ENCODE measurements at places on chromosomes 13 and 19.

- DNase-seq: no peak
These were observed 11.4 kb upstream of the TCF3 start for GRCh38 chr19:1663852-1664251.

- DNase-seq: no peak
These were observed 216.4 kb downstream of the PCDH9 start for GRCh38 chr13:67013709-67014108.

GRCh38 chr13:84417416-84417815 is 535.1 kb upstream of the SLITRK1 start:
- DNase-seq: no peak

- DNase-seq: no peak
These were observed 3.5 kb downstream of the KCNA7 start for GRCh38 chr19:49069026-49069425.

- no peak for DNase-seq
These were observed 4.8 kb downstream of the PGLYRP1 start for GRCh38 chr19:46017874-46018675.

- no peak for DNase-seq
These were observed at the start of gene CKM for GRCh38 chr19:45322744-45323281. Gene CKM (minus strand): TSS chr19:45322875. CDS start chr19:45319713, 3,162 bp downstream.

DNA sequence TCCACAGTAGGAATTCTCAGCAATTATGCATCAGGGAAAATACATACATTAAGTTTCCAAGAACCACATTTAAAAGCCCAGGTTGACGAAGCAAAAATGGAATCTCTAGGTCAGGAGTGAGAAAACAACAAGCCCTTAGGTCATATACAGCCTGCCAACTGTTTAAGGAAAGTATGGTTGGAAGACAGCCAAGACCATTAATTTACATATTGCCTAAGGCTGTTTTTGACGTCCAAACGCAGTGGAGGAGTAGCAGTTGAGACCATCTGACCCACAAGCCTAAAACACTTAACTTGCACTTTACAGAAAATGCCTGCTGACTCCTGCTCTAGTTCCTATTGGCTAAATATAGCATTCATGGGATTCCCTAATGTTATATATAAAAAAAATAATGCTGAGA is 299.0 kb downstream of the ITGBL1 start:
- DNase-seq: no peak

DNA sequence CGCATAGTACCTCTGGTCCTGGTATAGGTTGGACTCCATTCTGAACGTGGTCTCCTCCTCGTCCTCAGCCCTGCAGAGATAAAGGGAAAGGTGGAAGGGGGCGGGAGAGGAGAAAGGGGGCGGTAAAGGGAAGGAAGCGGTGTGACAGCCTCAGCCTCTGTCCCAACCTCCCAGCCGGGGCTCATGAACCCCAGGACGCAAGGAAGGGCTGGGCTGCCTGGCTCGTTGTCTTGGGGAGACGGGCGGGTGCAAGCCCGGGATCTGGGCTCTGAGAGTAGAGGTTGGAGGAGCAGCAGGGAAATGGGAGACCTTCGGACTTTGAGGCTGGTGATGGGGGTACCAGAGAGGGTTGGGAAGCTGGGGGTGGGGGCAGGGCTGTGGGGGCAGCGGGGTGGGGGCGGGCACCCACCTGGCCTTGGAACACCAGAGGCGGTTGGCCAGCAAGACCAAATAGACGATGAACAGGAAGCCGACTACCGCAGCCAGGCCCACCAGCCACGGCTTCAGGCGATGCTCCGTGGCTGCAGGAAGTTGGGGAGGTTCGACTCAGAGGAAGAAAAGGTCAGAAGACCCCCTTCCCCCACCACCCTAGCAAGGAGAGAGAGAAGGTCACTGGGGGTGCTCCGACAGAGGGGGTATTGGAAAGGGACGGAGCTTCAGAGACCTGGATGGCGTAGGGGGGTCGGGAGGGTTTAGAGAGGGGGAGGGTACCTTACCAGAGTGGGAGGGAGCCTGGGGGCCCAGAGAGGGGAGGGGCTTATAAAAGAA is 1.7 kb downstream of the SMIM24 start:
- DNase-seq: no peak

DNA sequence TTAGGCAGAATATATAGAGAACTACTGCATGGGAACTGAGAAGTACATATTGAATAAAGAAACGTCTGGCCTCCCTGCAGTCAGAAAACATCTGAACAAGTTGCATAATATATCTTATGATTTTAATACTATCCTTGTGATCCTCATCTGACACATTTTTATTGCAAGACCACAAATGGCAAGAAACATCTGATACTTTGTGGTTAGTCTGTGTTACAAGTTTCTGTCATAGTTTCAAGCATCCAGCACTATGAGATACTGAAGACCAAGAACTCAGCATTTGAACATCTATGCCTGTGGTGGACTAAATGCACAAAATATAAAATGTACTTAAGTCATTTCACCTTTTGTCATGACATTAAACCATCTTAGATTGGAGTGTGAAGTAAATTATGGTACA is 1175.8 kb upstream of the MIR17HG start:
- no peak for DNase-seq

GRCh38 chr19:39324242-39324842 is 3.7 kb upstream of the LRFN1 start:
- DNase-seq: no peak

- DNase-seq: no peak
These were observed 68.3 kb downstream of the CEBPG start for GRCh38 chr19:33441828-33442227.

GRCh38 chr13:105327581-105328126 is 1207.8 kb downstream of the EFNB2 start:
- DNase-seq: no peak

GRCh38 chr13:79297128-79297527 is 108.9 kb downstream of the RBM26 start:
- no peak for DNase-seq

GRCh38 chr19:1113030-1113985 is 9.5 kb downstream of the GPX4 start:
- peak; percentile 68 for DNase-seq

GRCh38 chr19:28640506-28640905 is 572.4 kb downstream of the UQCRFS1 start:
- no peak for DNase-seq

DNA sequence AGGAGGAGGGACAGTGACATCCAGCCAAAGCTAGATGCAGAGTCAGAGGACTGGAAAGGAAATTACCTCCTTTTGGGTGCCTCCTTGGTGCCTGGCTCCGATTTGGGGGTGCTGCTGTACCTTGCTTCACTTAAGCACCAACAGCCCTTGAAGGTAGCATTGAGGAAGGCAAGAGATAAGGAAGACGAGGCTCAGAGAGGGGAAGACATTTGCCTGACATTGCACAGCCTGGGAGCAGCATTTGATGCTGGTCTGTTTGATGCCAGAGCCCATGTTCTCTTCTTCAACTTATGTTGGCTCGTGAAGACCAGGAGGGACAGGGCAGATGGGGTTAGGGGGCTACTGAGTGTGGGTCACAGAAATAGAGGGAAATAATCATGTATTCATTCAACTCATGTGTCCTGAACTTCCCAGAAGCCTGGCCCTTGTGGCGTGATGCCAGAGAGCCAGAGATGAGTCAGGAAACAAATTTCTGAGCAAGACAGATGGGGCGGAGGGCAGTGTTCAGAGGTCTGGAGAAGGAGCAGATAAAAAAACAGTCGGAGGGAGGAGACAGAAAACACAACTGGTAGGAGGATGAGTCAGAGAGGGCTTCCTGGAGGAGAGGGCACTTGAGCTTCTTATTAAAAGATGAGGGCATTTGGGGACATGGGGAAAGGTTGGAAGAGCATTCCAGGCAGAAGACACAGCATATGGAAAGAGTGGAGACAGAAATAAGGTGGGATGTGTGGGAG is 3.0 kb upstream of the C19orf81 start:
- no peak for DNase-seq

DNA sequence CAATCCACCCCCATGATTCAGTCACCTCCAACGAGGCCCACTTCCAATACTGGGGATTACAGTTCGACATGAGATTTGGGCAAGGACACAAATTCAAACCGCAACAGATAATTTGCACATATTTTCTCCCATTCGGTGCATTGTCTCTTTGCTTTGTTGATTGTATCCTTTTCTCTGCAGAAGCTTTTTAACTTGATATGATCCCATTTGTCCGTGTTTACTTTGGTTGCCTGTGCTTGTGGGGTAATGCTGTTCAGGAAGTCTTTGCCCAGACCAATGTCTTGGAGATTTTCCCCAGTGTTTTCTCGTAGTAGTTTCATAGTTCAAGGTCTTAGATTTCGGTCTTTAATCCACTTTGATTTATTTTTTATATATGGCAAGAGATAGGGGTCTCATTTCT is 330.8 kb upstream of the SPRY2 start:
- DNase-seq: no peak

DNA sequence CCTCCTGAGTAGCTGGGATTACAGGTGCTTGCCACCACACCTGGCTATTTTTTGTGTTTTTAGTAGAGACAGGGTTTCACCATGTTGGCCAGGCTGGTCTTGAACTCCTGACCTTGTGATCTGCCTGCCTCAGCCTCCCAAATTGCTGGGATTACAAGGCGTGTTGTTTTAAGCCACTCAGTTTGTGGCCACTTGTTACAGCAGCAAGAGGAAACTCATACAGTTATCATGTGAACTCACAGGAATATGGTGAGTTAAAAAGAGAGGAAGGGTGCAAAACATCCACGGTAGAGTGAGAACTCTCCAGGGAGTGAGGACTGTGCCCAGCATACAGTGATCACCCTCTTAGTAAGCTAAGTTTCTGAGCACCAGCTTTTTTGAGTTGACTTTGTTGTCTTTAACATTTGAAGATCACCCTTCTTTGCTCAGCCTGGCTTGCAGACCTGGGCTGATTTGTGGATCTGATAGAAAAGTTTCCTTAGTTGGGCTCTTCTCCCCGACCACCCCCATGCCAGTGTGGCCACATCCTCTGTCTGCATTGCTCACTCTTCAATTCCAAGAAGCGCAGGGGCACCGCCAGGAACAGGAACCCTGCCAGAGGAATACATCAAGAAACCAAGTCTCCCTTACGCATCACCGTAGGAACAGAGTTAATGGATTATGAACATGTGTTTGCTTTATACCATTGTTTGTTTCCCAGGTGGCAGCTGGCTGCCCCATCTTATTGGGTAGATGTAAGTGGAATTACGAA is 16.0 kb downstream of the ALOX5AP start:
- no peak for DNase-seq

DNA sequence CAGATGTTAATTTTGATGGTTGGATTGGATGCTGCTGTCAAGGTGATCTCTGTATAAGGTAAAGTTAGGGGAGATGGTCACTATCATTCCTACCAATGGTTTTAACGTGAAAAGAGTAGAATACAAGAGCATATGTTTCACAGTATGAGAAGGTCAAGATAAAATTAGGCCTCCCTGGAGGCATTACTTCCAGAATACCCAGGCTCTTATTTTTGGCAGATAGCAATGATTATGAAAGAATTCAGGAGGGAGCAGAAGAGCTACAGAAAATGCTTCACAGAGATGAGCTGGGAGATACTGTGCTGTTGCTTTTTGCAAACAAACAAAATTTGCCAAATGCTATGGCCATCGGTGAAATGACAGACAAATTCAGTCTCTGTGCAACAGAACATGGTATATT is 547.5 kb upstream of the SPRY2 start:
- DNase-seq: no peak

GRCh38 chr19:16615808-16616207 is 12.2 kb downstream of the MED26 start:
- no peak for DNase-seq

GRCh38 chr13:69866555-69866954 is 241.1 kb upstream of the ATXN8OS start:
- DNase-seq: no peak

All from stimulated activated CD8-positive, alpha-beta memory T cell treated with anti-CD3 and anti-CD28 coated beads, Interleukin-15, amount 100 ng/mL, for 4 hours (primary cell).